Pons (tissue), 1 donor: ENCODE measurements at places on chromosomes 1 and 21.

- no peak for DNase-seq
Measured at GRCh38 chr1:214107322-214108096, 119.7 kb downstream of the PROX1 start.

GRCh38 chr1:22654692-22655091, 1.7 kb downstream of the C1QB start:
- DNase-seq = no peak

DNA sequence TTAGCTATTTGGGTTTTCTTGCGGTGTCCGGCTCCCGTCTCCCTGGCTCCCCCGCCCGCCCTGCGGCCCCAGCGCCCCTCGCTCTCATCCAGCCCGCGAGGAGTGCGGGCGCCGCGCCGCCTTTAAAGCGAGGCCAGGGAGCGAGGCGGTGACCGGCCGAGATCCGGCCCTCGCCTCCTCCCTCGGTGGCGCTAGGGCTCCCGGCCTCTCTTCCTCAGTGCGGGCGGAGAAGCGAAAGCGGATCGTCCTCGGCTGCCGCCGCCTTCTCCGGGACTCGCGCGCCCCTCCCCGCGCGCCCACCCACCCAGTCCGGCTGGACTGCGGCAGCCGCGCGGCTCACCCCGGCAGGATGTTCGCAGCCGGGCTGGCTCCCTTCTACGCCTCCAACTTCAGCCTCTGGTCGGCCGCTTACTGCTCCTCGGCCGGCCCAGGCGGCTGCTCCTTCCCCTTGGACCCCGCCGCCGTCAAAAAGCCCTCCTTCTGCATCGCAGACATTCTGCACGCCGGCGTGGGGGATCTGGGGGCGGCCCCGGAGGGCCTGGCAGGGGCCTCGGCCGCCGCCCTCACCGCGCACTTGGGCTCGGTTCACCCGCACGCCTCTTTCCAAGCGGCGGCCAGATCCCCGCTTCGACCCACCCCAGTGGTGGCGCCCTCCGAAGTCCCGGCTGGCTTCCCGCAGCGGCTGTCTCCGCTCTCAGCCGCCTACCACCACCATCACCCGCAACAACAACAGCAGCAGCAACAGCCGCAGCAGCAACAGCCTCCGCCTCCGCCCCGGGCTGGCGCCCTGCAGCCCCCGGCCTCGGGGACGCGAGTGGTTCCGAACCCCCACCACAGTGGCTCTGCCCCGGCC, 492 bp downstream of the HLX start:
- DNase-seq = no peak

DNA sequence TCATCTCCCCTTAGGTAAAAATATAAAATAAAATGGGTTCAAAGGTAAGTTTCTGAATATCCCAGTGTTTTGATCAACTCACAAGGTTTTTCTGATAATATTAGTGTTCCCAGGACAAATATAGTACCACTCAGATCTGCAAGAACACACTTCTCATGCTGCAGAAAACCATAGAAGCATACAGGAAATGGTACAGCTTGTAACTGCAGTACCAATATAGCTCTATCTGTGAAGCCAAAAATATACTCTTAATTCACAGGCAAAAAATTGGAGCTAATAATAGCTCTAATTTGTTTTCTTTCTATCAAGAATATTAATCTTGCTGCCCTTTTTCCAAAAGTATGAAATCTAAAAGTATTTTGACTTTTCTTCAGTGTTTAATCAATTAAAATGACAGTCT, 13.2 kb downstream of the VPS45 start:
- DNase-seq = no peak

GRCh38 chr1:243396424-243396823, 140.6 kb downstream of the SDCCAG8 start:
- DNase-seq = no peak

GRCh38 chr1:112533029-112533428, 24.3 kb downstream of the WNT2B start:
- DNase-seq = no peak

GRCh38 chr1:238546118-238546517, 655.4 kb upstream of the ZP4 start:
- DNase-seq = no peak

- no peak for DNase-seq
Measured at GRCh38 chr1:25634896-25635295, 18.3 kb downstream of the MAN1C1 start.

DNA sequence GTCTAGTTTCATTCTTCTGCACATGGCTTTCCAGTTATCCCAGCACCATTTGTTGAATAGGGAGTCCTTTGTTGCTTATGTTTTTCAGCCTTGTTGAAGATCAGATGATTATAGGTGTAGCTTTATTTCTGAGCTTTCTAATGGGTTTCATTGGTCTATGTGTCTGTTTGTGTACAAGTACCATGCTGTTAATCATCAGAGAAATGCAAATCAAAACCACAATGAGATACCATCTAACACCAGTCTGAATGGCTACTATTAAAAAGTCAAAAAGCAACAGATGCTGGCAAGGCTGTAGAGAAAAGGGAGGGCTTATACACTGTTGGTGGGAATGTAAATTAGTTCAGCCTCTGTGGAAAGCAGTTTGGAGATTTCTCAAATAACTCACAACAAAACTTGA, 321.5 kb upstream of the PTBP2 start:
- no peak for DNase-seq

- DNase-seq = no peak
Measured at GRCh38 chr1:27410709-27411108, 18.3 kb downstream of the GPR3 start.

DNA sequence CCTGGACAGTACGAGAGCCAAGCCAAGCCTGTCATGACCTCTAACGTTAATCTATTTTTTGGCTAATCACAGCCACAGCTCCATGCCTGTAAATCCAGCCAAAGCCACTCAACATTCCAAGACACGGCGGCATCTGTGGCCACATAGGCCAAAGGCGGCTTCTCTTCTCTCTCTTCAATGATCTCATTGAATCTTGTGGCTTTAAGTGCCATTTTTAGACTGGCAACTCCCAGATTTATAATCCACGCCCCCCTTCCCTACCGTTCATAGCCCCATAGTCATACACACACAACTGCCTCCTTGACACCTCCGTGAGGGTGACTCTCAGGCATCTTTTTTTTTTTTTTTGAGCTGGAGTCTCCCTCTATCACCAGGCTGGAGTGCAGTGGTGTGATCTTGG, 5.7 kb upstream of the SELENON start:
- DNase-seq = no peak

GRCh38 chr1:232149287-232150201, 480.4 kb downstream of the SIPA1L2 start:
- DNase-seq = no peak

DNA sequence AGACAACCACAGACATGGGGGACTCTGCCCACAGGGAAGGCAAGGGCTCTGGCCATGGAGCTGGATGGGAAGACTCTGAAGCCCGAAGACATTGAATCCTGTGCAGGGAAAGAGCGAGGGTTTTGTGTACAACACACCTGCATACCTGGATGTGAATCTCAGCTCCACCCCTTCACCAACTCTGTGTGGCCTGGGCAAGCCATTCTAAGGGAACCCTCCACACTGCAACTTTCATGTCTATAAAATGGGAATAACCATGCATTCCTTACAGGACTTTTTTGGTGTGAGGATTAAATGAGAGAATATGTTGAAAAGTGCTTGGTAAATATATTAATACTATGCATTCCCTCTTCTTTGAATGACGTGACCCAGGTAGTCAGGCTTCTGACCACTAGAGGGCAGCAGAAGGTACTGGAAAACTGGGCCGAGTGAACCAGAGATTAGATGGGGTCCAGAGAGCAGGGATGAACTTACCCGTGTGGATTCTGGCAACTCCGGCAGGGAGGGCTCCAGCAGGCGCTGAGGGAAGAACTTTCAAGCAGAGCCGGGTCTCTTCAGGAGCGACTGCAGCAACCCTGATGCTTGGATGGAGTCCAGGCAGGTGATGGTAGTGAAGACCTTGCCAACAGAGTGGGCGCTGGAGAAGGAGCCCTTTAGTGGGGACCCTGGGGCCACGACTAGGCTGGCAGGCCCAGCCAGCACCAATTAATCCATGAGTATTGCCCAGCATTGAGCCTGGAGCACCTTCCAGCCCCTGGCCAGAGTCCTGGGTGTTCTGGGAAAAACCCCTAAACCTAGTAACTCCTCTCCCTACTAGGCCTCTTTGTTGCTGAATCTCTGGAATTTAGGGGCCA, 834 bp upstream of the ELF3 start:
- peak; percentile 89 for DNase-seq

DNA sequence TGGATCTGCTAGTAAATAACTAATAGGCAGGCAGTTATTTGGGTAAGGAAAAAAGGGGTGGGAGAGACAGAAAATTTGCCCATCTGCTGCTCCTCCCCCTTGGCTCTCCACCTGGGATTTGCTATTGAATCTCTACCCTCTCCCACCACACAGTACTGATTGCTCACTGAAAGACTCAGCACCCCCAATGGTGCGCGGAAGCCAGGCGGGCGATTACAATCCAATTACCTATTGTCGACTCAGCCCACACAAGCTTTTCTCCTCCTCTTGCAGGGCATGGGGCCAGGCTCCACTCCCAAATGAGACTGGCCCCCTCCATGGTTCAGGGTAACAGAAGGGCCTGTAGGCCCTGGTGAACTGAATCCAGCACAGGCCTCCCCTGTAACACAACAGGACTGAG, 2.7 kb upstream of the HMGN2 start:
- no peak for DNase-seq
